ENCODE measurements at places on chromosomes 4 and X.

DNA sequence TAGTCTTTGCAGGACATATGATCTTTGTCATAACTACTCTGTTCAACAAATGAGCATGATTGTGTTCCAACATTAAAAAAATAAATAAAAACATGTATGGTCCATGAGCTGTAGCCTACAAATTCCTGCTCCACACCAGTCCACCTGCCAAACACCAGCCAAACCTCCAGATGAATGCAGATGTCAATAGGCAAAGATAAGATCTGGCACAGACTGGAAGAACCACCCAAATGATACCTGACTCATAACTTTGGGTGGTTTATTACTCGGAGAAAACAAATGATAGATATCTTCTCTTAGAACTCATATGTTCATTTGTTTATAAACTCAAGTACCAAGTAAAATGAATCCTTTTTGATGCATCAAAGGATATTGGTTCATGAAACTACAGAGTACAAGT lies 425.1 kb downstream of the GBA3 start:
- no peak for DNase-seq

GRCh38 chr4:119930546-119930945 lies 136.1 kb downstream of the MAD2L1 start:
- no peak for DNase-seq

DNA sequence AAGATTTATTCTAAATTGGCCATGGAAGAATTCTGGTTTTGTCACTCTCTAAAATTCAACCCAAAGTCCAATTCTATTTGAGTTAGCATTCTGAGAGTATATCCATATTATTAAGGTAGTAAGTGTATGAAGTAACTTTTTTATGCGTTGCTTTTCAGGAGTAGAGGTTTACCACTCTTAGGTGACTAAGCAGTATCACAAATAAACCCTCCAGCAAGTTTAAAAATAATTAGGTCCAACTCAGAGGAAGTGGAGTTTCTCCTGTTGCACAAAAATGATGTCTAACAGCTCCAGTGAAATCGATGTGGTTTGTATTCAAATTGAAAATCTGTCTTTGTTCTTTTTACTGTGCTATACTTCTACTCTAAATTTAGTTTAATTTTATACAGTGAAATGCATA lies 6.6 kb downstream of the SCML1 start:
- DNase-seq: no peak

DNA sequence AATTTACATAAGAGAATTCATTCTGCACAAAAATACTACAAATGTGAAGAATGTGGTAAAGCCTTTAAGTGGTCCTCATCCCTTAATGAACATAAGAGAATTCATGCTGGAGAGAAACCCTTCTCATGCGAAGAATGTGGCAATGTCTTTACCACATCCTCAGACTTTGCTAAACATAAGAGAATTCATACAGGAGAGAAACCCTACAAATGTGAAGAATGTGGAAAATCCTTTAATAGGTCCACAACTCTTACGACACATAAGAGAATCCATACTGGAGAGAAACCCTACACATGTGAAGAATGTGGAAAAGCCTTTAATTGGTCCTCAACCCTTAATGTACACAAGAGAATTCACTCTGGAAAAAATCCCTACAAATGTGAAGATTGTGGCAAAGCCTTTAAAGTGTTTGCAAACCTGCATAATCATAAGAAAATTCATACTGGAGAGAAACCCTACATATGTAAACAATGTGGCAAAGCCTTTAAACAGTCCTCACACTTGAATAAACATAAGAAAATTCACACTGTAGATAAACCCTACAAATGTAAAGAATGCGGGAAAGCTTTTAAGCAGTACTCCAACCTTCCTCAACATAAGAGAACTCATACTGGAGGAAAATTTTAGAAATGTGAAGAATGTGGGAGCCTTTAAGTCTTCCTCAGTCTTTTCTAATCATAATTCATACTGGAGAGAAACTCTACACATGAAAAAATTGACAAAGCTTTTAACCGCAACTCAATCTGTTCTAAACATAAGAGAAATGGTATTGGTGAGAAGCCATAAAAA lies 37.4 kb downstream of the ZNF718 start:
- DNase-seq: no peak

GRCh38 chr4:98517218-98518021 lies 141.0 kb downstream of the TSPAN5 start:
- no peak for DNase-seq

DNA sequence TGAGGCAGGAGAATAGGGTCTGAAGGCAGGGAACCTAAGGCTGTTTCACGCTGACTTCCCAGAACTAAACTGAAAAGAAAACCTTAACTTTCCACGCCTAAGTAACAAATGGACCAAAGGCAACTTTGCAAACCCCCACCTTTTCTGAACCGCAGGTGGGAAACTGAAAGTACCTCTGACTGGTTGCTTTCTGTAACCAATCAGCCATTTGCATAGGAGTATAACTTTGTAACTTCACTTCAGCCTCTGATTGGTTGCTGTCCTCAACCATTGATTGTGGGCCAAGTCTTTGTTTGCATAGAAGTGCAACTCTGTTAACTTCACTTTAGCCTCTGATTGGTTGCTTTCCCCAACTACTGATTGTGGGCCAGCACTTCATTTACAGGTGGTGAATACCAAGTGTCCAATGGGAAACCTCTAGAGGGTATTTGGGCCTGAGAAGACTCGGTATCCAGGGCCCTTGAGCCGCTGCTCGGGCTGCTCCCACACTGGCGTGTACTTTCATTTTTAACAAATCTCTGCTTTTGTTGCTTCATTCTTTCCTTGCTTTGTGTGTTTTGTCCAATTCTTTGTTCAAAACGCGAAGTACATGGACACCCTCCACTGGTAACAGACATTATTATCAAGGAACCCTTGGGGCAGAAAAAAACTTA lies 121.6 kb upstream of the CBR4 start:
- DNase-seq: no peak

DNA sequence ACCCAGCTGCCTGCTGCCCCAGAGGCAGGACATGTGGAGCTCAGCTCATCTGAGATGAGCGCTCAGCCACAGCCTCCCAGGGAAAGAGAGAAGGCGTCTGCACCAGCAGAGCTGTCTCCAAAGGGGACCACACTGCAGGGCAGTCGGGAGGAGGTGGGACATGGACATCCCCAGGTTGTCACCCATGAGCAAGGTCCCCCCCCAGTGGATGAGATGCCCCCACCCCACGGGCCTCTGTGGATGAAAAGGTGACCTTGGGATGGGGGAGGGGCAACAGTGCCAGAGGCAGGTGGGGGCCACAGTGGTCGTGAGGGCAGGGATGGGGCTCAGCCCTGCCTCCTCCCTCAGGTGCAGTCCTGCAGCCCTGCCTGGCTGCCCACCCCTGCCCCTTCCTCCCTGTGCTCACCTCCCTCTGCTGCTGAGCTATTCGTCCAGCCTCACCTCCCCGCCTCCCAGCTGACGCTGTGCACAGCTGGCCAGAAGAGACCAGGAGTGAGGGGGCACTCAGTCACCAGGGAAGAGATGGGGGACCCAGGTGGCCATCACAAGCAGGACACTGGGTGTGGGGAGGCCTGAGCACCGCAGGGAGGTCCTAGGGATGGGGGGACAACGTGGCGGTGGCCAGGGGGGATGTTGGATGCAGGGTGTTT lies 9.3 kb downstream of the NKX1-1 start:
- no peak for DNase-seq

DNA sequence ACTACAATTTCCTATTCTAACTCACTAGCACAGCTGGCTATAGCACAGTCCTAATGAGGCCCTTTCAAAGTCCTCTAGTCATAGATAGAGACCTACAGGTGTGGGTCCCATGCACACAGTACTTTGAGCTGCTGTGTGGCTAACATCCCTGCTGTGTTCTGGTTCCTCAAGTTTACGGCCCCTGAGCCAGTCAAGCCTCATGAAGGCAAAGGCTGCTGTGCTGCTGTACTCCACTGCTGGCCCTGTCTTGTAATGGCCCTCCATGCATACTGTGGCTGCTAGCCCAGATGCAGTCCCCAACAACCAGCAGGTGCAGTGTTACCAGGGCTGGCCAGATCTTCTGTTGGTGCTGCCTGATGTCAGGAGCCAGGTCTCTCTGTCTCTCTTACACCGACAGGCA lies 23.4 kb upstream of the ENPEP start:
- DNase-seq: no peak

GRCh38 chr4:96102541-96103026 lies 262.7 kb downstream of the PDHA2 start:
- DNase-seq: no peak

- DNase-seq: no peak
Observed at GRCh38 chr4:76571274-76571673, 136.2 kb downstream of the SHROOM3 start.
